ENCODE measurements at places on chromosomes 4 and X.

DNA sequence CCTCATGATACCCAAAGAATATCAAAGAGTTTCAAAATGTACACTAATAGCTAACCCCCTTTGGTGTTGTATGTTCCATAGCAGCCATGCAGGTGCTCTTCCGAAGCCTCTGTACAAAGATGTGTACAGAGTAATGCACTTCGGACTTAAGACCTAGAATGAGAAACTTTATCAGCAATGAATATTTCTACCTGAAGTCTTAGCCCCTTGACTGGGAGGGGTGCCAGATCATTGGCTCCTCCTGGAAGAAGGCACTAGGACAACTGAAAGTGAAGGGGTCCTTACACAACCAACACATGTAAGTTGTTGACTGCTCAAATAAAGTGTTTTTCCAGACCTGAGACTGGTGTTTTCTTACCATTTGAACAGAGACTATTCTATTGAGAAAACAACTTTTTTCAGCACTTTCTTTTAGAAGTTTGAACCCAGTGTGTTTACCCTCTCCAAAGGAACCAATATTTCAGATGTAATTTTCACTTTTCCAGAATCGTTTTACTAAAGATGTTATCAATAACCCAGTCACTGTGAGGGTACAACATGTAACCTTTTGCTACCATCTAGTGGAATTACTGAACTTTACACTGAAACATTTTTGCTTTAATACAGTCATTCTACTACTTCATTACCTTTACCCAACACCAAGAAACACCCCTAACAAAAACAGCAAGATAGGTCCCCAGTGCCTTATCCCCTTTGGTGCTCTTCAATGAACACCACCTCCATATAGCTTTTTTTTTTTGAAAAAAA is 33.3 kb upstream of the PRDX4 start:
- DNase-seq, result no peak

DNA sequence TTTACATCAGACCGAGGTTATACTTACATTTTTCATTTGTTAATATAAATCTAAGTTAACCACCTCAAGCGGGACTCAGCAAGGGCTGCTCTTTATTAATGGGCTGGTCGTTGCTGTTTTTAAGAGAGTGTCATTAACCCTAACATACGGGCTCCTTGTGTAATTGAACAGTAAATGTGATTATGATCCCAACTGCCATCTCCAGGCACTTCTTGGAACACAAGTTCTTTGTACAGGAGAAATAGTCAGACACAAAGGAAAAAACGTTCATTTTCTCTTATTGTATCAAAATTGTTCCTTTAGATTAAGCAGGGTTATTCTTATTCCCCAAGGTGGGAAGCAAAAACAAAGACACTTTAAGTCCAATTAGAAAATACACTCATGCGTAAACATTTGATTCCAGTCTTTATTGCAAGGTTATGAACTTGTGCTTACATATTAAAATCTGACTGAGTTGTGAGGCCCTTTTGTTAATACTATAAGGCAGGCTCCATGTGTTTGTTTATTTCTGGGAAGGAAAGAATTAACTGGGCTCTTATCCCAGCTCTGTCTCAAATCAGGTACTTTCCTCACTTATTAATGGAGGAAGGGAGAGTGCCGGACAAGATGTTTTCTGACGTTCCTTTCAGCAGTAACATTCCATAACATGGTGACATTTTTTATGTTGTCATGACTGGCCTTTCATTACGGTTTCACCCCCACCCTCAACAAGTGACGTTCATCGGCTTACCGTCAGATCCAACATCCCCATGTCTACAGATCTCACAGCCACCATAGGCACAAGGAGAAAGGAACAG is 95.9 kb downstream of the RASL11B start:
- no peak for DNase-seq

GRCh38 chrX:17377091-17377717 is 2.2 kb downstream of the NHS start:
- peak; percentile 30 for DNase-seq

GRCh38 chr4:176387571-176387970 is 67.8 kb downstream of the SPCS3 start:
- DNase-seq, result no peak

- DNase-seq, result no peak
Observed at GRCh38 chrX:42530027-42530426, 247.9 kb downstream of the PPP1R2C start.

- no peak for DNase-seq
Observed at GRCh38 chrX:78029663-78030062, 60.2 kb upstream of the PGAM4 start.

DNA sequence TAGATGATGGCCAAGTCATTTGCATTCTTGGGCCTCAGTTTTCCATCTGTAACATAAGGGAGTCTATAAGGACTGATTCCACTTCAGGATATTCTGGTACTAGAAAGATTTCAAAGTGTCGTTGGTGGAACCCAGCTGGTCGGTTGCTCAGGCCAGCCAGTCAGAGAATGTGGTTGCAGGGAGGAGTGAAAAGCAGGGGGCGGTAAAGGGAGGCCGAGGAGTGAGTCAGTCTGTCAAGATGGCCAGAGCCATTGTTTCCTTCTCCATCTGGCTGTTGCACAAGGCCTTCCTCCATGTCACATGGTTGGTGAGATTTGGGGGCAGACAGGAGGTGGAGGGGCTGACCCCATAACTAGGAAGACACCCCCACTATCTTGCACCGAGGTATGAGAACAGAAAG is 38.2 kb downstream of the STARD8 start:
- no peak for DNase-seq

DNA sequence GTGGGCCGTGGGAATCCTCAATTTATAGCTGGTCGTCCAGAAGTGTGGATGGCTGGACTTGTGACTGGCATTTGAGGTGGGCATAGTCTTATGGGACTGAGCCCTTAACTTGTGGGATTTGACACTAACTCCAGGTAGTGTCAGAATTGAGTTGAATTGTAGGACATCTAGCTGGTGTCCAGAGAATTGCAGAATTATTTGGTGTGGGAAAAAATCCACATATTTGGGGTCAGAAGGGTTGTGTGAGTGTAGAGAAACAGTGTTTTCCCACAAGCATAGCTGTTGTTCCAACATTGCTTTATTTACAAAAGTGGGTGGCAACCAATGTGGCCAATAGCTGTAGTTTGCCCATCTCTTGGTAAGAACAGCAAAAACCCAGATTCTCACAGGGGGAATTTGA is 91.3 kb downstream of the MOSPD2 start:
- no peak for DNase-seq

DNA sequence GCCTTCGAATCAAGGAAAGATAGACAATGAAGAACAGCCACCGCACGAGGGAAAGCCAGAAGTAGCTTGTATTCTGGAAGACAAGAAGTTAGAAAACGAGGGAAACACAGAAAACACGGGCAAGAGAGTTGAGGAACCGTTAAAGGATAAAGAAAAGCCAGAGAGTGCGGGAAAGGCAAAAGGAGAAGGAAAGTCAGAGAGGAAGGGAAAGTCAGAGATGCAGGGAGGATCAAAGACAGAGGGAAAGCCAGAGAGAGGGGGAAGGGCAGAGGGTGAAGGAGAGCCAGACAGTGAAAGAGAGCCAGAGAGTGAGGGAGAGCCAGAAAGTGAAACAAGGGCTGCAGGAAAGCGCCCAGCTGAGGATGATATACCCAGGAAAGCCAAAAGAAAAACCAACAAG is 1.4 kb downstream of the TCEAL2 start:
- no peak for DNase-seq

GRCh38 chr4:179110356-179110755 is 1668.1 kb upstream of the AGA start:
- no peak for DNase-seq

GRCh38 chr4:100736641-100737451 is 219.0 kb upstream of the EMCN start:
- DNase-seq, result no peak

DNA sequence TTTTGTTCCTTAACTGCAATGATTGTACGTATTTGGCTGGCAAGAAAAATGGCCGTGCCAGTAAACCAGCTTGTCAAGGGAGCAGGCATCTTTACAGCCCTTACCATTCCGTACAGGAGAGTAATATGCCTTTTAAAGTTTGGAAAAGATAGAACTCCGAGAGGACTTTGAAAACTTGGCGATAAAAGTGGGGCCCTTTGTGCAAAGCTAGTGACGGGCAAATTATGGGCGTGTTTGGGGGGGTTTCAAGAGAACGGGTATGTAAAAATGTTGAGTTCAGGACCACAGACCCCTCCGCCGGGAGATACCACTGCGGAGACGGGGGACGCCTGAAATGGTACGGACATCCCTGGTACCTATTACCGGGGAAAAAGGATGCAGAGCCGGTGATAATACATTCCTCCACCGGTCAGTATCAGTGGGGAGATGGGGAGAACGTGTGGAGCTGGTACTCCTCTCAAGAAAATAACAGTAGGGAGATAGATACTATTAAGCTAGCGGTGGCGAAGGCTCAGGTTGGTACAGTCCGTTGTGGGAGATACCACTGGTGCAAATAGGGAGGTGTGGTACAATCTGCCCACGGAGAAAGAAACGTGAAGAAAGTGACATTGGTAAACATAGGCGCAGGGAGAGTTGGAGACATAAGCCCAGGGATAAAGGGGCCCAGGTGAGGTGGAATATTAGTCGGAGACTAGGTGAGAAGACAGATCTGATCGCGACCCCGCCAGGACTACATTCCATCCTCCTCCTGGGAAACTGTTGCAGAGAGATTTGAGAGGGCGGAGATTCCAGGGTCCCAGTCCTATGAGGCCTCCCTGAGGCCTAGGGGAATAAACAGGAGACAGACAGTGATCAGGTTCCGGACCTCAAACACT is 14.5 kb downstream of the SPACA5 start:
- DNase-seq, result peak; percentile 53

GRCh38 chrX:119266364-119266995 is 30.4 kb downstream of the PGRMC1 start:
- DNase-seq, result no peak

GRCh38 chr4:1342003-1342402 is 5.0 kb upstream of the UVSSA start:
- DNase-seq, result no peak

DNA sequence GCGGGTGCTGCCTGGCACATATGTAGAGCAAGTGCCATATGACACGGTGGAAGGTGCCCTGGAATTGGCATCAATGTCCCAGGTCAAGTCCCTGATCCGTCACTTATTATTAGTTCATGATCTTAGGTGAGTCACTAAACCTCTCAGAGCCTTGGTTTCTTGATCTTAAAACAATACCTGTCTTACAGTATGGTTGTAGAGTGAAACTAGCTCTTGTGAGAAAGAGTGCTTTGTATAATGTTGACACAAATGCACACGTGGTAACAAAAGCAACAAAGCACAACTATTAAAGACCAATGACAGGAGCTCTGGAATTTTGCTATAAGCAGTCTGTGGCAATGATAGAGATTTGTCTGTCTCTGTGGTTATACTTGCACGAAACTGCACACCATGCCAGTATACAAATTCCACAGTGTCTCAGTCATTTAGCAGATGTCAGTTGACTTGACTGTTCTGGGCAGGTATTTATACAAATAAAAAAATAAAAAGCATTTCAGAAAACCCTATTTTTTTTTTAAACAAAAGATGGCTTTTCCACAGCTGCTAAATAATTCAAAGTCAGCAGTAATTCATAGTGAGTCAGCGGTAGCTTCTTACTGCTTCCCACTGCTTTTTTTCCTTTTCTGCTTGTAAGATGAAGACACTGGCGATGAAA is 19.7 kb upstream of the ACSL1 start:
- DNase-seq, result no peak
